EL (cell line): ENCODE measurements at places on chromosomes 11 and 22.
A peak's percentile ranks its signal among the peaks of the same experiment; 100 is the strongest.

GRCh38 chr11:118705111-118705741, 25.8 kb upstream of the TREH start:
- DNase-seq: no peak

DNA sequence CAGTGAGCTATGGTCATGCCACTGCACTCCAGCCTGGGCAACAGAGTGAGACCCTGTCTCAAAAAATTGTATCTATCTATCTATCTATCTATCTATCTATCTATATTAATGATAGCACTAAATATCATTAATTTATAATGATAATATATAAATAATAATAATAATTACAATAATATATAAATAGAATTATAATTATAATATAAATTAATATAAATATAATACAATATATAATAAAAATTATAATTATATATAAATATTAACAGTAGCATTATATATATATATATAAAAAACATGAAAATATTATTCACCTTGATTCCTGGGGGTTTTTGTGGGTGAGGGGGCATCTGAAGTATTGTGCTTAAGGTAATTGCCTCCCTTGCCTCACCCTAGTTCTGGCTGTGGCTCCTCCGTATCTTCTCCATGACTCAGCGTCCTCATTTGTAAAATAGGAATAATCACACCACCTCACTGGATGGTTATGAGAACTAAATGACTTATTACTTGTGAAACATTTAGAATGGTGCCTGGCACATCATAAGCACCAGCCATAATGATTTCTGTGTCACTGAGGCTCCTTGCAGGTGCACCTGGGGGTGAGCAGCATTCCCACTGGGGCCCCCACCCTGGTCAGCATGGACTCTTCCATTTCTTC, 18.8 kb downstream of the RASD2 start:
- peak; percentile 39 for DNase-seq

- DNase-seq: no peak
Measured at GRCh38 chr22:47201996-47202818, 439.8 kb downstream of the TBC1D22A start.

GRCh38 chr22:47202819-47203553, 440.5 kb downstream of the TBC1D22A start:
- no peak for DNase-seq

DNA sequence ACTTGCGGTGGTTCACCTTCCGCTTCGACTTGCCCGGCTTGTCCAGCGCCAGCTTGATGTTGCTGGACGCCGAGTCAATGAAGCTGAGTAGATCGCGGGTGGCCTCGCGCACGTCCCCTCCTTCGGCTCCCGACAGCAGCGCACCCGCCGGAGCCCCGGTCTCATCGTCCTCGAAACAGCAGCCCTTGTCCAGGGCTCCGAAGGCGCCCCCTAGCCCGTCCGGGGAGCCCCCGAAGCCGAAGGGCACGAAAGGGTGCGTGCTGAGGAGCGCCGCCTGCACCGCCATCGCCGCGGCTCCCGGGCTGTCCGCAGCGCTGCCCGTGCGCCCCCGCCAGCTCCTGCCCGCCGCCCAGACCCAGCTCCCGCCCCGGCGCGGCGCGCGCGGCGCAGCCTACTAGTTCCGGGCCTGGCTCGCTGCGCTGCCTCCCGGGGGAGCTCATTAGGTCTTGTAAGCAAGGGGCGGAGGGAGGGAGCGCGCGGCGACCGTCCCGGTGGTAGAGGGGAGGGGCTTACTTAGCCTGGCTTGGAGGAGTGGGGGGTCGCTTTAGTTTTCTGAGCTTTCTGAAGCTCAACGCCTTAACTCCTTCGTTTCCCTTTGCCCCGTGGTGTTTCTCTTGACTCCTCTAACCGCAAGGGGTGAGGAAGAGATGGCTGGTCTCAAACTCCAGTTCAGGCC, at the start of gene FAM181B:
Gene FAM181B, minus strand, starts transcription at position 421 of the 676 bp plus-strand sequence. Its CDS starts 135 bp downstream, at position 286.
- DNase-seq: no peak

- peak; percentile 29 for DNase-seq
Measured at GRCh38 chr22:41762980-41763779, 37.3 kb upstream of the CCDC134 start.

DNA sequence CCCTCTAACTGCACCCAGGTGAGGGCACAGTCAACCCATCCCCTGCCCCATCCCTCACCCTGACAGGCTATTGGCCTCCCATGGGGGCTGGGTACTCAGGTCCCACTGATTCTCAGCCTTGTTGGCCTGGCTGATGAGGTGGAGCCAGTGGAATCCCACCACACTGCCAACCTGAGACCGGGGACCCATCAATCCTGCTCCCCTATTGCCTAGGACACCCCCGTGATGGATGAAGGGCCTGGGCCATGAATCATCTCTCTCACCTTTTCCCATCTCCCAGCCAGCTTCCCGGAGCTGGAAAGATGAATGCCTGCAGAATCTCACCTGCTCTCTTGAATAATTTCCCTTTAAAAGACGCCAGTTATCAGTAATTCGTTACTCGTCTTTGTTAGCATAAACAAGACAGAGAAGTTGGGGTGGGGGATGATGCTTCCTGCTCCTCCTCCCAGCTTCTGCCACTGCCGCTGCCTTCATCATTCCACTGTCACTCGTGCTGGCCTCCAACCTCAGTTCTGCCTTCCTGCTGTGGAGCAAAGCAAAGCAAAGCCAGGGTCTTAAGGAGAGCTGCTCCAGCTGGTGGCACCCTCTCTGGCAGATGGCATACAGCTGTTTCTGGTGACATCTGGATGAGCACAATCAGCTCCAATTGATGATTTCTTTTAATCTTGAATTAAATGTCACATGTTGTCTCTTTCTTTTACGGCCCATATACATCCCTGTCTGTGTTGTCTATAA, 204.0 kb upstream of the NECTIN1 start:
- no peak for DNase-seq

GRCh38 chr22:38222797-38223119, 21.0 kb downstream of the MAFF start:
- DNase-seq: no peak

DNA sequence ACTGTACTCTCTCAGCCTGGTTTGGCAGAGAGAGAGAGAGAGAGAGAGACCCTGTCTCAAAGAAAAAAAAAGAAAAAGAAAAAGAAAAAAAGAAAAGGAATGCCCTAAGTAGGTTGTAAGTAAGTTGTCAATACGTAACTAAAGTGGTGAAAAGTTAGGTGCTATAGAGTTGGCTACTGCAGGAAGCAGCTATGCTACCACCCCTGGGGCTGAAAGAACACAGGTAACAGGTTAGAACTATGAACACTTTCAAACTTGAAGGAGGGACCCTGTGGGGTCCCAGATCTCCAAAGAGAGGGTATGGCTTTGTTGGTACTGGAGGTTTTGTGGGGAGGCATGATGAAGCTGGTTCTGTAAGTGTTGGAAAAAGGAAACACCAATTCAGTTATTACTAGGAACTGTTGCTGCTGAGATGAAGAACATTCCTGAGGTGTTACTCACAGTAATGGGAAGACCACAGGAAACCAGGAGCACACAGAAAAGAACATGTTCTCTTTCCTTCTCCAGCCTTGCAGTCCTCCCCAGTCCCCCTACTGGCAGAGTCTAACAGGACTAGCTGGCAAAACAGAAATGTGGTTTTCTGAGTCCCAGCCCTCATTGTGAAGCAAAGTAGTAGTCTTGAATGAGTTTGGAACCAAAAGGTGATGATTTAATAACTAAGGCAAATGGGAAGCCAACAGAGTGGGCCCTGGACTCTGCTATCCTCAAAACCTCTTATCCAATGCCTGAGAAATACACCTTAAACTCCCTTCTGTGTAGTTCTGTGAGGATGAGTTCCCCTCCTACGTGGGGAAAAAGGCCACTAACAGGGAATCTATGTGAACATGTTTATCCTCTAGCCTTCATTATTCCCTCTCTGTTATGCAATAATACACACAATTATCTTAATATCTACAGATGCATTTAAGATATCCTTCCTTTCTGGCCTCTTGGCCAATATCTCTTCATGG, 427.0 kb upstream of the DDI1 start:
- DNase-seq: peak; percentile 96

- DNase-seq: no peak
Measured at GRCh38 chr11:134815404-134815803, 403.4 kb upstream of the B3GAT1 start.

DNA sequence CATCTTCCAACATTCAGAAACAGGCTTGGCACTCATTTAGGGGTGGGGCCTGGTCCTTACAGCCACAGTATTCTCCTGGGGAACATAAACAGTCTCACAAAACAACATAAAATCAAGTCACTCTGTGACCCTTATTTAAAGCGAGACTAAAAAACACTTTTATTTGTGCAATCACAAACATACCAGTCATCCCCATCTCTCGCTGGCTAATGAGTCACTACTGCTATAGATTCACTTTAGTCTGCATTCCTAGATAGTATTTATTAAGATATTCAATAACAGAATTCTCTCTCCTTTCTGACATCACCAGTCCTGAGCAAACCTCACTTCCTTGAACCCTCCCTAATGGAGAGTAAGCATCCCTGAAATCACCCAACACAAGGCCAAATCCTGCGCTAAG, 68.0 kb downstream of the ZBTB44 start:
- DNase-seq: peak; percentile 6

DNA sequence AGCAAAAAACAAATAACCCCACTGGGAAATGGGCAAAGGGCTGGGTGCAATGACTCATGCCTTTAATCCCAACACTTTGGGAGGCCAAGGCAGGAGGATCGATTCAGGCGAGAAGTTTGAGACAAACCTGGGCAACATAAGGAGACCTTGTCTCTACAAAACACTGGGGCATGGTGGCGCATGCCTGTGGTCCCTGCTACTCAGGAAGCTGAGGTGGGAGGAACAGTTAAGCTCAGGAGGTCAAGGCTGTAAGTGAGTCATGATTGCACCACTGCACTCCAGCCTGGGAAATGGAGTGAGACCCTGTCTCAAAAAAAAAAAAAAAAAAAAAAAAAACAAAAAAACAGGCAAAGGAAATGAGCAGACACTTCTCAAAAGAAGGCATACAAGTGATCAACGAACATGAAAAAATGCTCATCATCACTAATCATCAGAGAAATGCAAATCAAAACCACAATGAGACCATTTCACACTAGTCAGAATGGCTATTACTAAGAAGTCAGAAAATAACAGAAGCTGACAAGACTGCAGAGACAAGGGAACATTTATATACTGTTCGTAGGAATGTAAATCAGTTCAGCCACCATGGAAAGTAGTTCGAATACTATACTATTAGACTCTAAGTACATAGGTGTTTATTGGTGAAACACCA, 48.2 kb upstream of the SMCO4 start:
- peak; percentile 72 for DNase-seq

GRCh38 chr11:73240190-73240781, 22.2 kb downstream of the P2RY2 start:
- peak; percentile 61 for DNase-seq

DNA sequence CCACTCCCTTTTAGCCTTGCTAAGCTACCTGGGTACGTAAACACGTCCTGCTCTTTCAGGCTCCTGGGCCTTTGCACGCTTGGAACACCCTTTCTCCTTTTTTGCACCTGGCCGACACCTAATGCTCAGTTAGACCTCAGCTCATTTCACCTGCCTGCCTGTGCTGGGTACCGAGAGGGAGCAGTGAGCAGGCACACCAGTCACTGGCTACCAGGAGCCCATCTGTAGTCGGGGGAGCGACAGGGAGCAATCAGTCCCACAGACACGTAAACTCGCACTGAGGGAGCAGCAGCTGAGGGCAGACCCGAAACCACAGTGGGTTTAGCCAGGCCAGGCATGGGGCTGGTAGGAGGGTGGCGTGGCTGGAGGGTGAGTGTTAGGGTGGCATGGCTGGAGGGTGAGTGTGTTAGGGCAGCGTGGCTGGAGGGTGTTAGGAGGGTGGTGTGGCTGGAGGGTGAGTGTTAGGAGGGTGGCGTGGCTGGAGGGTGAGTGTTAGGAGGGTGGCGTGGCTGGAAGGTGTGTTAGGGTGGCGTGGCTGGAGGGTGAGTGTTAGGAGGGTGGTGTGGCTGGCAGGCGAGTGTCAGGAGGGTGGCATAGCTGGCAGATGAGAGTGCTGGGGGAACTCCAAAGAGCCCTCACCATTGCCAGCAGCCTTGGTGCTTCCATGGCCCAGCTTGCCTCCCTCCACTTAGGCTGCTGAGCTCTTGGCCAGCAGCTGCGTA, 6.4 kb upstream of the GTSE1 start:
- no peak for DNase-seq

DNA sequence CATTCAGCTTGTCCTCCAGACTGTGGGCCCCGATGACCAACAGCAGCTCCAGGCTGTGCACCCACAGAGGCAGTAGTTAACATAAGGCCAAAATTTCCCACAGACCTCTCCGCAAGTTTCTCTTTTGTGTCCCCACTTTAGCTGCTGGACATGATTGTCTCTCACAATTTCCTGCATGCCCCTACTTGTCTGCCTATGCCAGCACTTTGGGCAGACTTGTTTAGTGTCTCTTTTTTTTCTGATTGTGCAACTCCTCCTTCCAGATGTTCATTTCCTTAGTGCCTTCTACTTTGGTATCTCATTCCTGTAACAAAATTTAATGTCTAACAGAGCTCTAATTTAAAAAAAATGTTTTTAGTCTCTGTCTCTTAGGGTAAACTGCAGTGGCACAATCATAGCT, 23.8 kb upstream of the SCN3B start:
- DNase-seq: no peak

GRCh38 chr11:60485987-60486386, 6.6 kb upstream of the MS4A12 start:
- no peak for DNase-seq

- DNase-seq: no peak
Measured at GRCh38 chr11:67400942-67401494, 640 bp downstream of the PPP1CA start.

GRCh38 chr11:61586792-61587430, 6.0 kb upstream of the SYT7 start:
- DNase-seq: no peak

DNA sequence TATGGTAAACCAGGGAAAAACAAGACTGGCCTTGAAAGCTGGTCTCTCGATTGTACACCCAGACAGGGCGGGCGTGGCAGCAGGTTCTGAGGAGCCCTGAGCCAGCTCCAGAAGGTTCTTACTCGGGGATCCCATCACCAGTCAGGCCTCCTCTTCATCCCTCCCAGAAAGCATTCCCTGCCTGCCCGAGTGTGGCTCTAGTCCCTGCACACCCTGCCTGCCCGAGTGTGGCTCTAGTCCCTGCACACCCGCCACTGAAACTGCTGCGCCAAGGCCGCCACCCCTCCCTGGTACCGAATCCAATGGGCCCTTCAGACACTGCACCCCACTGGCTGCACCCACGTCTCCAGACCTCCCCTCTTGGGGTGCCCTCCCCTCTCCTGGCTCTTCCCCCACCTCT, 30.1 kb downstream of the KIAA0930 start:
- DNase-seq: no peak

- no peak for DNase-seq
Measured at GRCh38 chr11:34827228-34827627, 89.0 kb downstream of the APIP start.

DNA sequence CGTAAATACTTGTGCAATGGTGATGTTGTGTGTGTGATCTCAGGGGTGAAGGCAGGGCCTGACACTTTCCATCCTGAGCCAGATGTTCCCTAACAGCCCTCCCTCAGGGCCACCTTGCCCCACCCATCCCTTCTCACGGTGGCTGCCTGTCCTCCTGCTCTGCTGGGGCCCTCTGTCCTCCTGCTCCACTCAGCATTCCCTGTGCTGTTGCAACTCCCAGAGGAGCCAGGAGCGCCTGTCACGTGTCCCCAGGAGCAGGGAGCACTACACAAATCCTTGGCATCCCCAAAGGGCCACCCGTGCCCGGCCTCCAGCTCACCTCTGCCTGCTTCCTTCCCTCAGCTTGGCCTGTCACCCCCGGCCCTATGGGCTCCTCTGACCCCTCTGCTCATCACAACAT, 10.2 kb upstream of the CSNK1E start:
- no peak for DNase-seq
